ENCODE measurements at places on chromosomes 6 and 20.

- DNase-seq = no peak
Measured at GRCh38 chr6:25366903-25367545, 87.8 kb downstream of the CARMIL1 start.

DNA sequence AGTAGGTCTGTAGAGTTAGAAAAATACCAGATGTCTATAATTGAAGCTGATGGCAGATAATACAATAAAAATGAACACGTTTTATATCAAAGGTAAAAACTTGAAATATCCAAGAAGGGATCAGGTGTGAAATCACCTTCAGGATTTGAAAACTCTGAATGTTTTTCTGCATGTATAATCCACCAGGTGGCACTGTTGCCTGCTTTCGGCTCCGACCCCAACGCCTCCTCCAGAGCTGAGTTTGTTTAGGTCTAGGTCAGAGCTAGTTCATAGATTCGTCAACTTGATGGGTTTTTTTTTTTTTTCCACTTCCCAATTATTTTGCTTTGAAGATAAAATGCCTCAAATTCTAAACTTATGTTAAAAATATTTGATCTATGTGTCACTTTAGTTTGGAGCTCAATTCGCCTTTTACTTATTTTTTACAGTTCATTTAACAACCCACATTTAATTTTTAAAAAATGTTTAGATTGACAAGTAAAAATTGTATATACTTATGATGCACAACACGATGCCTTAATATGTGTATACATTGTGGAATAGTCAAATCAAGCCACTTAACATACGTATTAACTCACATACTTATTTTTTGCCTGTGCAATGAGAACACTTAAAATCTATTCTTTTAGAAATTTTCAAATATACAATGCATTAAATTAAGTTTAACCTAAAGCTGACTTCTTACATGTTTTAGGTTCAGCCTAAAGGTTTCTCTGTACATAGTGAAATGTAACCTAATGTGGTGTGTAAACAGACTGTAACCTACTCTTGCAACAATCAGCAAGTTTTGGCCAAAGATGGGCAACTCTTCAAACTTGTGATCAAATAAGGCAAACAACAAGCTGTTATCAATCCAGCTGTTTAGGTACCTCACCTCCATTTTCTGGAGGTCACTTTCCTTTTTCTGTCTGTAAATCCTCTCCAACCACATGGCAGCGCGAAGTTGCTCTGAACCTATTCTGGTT is 39.4 kb upstream of the ENPP4 start:
- DNase-seq = peak; percentile 34

- no peak for DNase-seq
Measured at GRCh38 chr6:46935687-46936086, 13.9 kb upstream of the ADGRF5 start.

- no peak for DNase-seq
Measured at GRCh38 chr6:112296694-112297093, 42.3 kb upstream of the LAMA4 start.

DNA sequence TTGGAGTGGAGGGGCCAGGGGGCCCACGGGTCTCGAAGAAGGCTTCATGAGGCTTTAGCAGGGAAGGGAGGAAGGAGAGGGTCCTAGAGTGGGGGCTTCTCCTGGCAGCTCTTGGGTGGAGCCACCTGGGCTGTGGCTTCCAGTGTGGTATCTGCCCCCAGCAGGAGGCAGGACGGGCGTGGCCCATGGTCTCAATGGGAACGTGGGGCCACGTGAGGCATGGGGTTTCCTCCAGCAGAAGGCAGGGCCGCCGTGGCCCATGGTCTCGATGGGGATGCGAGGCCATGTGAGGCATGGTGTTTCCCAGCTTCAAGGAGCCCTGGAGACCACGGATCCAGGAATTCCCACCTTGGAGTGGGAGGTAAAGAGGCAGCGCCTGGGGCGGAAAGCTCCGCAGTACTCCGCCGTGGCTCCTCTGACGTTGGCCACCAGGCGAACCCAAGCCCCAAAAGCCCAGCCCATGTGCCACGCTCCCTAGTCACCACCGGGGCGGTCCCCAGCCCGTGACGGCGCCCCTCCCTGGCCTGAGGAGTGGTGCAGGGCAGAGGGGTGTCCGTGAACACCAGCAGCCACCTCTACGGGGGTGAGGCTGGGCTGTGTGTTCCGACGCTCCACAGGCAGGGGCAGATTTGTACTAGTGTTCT is 62.0 kb upstream of the GATA5 start:
- DNase-seq = no peak

Measured in stimulated activated CD4-positive, alpha-beta T cell treated with anti-CD3 and anti-CD28 coated beads, Interleukin-4, amount 100 ng/mL, for 48 hours (primary cell).